B cell (primary cell): ENCODE measurements at places on chromosomes 16 and 17.
A peak's percentile ranks its signal among the peaks of the same experiment; 100 is the strongest.

DNA sequence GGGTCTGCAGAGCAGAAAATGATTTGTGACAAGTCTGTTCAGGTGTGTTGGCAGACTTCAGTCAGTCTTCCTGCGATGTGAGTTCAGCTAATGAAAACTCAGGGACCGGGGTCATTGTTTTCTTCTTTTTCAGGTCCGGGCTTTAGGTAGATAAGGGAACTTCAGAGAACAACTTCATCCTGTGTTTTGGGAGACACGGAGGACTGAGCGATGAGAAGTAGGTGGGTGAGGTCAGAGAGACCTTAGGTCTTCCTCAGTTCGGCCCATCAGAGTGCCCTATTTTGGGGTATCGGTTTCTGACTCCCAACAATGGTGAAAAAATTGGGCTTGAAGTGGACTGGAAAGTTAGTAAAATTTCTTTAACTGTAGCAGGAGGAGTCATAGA, 88.9 kb upstream of the ATF7IP2 start:
- no peak for DNase-seq

- no peak for DNase-seq
Observed at GRCh38 chr16:20073203-20074098, at the start of gene GPR139. Gene GPR139 (minus strand): TSS chr16:20073890. CDS start chr16:20073616, 274 bp downstream.

- peak; percentile 84 for DNase-seq
Observed at GRCh38 chr17:74972107-74972972, at the start of gene HID1. Gene HID1 (minus strand): TSS chr17:74972759. CDS start chr17:74972656, 103 bp downstream.

DNA sequence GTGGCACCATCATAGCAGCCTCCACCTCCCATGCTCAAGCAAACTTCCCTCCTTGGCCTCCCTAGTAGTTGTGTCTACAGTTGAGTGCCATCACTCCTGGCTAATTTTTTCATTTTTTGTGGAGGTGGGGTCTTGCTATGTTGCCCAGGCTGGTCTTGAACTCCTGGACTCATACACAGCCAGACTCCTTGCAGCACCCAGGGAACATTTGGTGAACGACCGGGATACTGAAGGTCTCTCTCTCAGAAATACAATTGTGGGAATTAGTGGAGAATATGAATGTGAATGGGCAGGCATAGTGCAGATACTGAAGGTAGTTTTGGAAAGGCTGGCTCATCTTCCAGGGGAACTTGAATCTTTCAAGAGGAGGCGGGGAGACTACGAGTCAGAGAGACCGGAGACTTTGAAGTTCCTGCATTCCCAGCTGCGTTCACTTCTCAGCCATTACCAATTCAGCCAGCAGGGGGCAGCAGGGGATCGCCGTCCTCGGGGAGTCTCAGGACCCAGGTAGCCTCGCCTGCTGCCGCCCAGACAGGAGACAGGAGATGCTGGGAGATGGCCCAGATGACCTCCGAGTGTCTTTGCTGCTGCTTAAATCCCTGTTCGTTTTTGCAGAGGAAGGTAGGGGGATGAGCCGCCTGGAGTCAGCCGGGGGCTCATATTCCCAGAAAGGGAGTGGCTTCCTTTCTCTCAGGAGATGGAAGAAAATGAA, 68.6 kb downstream of the HAPSTR1 start:
- peak; percentile 22 for DNase-seq

GRCh38 chr17:49731435-49731831, 23.7 kb upstream of the SLC35B1 start:
- no peak for DNase-seq

DNA sequence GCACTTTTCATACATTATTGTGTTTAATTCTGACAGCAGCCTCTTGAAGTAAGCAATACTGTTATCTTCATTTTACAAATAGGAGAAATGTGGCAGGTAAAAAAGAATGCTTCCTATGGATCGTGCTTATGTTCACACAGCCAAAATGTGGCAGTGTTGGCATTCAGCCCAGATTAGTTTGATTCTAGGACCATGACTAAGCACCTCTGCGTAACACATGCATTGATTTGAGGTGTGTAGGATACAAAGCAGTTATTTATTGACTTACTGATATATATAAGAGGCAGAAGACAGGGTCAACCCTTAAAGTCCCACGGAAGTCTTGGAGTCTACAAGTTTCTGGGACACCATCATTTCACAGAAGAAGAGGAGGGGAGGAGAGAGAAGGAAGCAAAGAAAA, 1144.4 kb upstream of the GOT2 start:
- DNase-seq, result no peak

DNA sequence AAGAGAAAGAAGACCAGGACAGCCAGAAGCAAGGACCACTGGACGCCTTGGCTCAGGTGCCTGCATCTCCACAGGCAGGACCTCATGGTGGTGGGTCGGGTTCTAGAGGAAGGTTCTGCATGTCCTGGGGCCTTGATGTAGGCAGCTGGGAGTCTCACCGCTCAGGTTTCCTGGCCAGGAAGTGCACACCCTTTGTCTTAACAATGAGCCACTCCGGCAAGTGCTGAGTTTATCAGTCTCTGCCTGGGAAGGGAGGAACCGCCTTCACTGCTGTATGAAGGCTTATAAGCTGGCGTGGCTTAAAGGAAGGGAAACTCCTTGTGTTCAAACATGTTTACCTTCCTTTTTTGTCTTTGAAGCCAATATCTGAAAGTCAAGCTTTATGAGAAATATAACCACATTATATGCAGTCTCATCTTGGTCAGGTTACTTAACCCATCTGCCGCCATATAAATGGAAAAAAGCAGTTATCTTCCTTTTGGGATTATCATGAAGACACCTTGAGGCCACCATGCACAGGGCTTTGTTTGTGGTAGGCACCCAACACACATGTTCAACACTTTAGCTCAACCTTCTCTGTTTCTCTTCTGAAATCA, at the start of gene ST6GALNAC1:
Gene ST6GALNAC1, minus strand, starts transcription at position 205 of the 596 bp plus-strand sequence. Its CDS starts 119 bp downstream, at position 86.
- no peak for DNase-seq

DNA sequence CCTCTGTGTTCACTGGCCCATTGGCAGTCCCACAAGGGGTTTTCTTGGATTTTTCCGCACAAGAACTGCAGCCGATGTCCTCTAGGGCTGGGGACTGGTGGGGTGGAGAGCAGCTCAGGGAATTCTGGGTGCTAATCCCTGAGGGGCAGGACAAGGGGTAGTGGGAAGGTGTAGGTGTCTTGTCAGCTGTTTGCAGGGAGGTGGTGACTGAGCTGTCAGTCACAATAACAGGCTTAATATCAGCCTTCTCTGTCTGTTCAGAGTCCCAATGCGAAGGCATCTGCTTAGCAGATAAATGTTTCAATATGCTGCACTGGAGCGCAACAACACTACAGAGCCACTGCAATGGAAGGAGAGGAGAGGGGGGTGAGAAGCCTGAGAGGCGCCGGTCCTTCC, 10.1 kb upstream of the DHRS13 start:
- DNase-seq, result no peak

- peak; percentile 67 for DNase-seq
Observed at GRCh38 chr16:11181899-11182279, 74.1 kb downstream of the SOCS1 start.

DNA sequence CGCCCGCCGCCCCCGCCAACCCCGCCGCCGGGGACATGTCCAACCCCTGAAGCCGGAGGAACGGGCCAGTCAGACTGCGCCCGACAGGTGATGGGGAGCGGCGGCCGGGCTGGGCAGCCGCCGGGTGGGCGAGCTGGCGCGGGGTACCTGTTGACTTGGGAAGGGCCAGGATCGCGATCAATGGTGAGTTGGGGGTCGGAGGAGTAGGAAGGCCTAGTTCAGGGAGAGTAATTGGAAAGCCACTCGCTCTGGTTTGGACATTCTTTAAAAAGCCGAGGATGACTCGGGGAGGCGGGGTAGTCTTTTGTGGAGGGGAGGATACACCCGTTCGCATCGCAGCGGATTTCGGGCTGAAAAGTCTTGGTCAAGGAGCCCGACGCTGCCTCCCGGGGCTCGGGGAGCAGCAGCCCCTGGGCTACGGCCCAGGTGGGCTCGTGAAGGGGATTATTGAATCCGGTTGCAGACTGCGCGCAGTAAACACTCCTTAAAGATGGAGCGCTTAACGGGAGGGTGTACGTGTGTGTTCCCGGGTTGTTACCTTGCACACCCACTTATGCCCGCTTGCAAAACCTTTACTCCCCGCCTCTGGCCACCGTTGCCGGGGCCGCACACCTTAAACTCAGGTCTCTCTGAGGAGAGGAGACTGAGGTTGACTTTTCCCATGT, 123.8 kb downstream of the GOSR1 start:
- DNase-seq, result peak; percentile 60

DNA sequence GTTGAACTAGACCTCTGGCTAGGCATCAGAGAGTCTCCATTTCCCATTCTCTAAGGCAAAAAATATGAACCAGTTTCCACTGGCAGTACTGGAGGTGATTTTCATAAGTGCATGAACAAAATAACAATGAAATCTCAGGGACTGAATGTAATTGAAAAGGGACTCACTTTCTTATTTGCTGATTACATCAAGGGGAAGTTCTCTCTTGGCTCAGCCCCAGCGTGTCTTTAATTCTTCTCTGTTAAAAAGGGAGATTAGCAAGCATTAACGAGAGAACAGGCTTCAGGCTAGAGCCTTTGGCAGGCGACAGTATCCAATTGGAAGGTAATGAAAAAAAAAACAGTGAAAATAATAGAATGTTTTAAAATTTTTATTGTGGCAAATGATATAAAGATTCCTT, 34.0 kb upstream of the ADAMTS18 start:
- no peak for DNase-seq

- peak; percentile 8 for DNase-seq
Observed at GRCh38 chr17:74089869-74090464, 113.5 kb upstream of the RPL38 start.

DNA sequence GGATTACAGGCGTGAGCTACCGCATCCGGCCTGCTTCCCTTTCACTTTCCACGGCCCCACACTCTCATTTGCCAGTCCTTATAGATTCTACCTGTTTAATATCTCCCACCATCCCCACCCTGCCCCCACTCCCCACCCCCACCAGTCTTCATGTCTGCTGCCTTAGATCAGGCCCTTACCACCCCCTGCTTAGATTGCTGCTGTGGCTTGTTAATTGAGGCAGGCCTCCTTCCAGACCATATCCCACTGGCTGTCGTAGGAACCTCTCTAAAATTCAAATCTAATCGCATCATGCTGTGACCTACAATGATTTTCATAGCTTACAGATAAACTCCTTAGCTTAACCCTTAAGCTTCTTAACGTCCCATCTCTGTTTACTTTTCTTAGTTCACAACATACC, 4.9 kb downstream of the IQCK start:
- DNase-seq, result no peak

- no peak for DNase-seq
Observed at GRCh38 chr17:82531431-82531881, 11.9 kb downstream of the FOXK2 start.

GRCh38 chr16:54931120-54932014, 702 bp downstream of the IRX5 start:
- DNase-seq, result no peak

DNA sequence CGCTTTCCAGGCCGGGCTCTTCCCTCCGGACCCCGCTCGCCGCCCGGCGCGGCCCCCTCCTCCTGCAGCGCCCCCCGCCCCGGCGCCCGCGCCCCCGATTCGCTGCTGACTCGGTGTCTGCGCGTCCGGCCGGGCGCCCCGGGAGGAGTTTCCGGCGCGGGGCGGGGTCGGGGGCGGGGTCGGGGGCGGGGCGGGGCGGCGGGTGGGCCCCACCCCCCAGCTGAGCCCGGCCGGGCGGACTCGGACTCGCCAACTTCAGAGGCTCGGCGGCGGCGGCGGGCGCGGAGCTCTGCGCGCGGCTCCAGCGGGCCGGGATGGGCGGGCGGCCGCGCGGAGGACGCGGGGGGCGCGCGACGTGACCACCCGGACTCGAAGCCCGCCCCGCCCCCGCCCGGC, at the start of gene METRNL:
Gene METRNL, plus strand, starts transcription at position 258 of the 396 bp plus-strand sequence. CDS start 207 bp downstream, outside the sequence.
- DNase-seq, result peak; percentile 76

- DNase-seq, result peak; percentile 39
Observed at GRCh38 chr17:29948448-29949215, 7.2 kb downstream of the EFCAB5 start.
